ENCODE measurements at places on chromosomes 1 and 21.

- no peak for DNase-seq
Observed at GRCh38 chr1:153525088-153525728, 10.6 kb downstream of the S100A6 start.

GRCh38 chr1:230937371-230937770 lies 41.3 kb downstream of the TTC13 start:
- no peak for DNase-seq

- peak; percentile 17 for DNase-seq
Observed at GRCh38 chr21:43703035-43703880, 15.7 kb upstream of the PDXK start.

DNA sequence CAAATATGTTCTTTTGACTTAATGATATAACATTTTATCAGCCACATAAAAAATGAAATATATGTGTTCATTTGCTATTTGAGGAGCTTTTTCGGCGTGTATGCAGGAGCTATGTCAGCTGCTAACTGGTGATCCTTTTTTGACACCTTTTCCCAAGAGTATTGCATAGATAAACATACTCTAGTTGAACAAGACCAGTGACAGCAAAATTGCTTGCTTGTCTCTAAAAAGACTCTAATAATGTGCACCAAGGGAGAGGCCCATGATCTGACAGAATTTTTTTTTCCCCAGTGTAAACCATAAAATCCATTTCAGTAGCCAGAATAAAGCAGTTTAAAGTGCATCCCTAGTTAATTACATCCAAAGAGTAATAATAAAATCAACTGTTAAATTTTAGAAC lies 103.6 kb upstream of the BARHL2 start:
- no peak for DNase-seq

- DNase-seq: no peak
Observed at GRCh38 chr1:41689558-41689981, 205.1 kb upstream of the EDN2 start.

DNA sequence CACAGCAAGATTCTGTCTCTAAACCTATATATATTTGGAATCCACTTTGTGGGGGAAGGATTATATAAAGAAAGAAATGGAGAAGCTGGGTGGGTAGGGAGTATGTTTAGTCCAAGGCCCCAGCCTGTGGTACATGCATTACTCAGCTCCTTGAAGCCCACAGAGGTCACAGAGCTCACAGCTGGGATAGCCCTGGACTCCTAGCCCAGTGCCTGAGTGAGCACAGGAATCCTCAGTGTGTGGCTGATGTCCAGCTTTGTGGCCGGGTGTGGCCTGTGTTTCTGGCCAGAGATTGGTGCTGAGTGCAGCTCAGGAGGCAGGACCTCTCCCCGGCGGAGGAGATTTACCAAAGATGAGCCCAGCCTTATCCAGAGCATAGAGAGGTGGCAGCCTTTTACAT lies 7.6 kb downstream of the CAPN9 start:
- peak; percentile 13 for DNase-seq

- peak; percentile 70 for DNase-seq
Observed at GRCh38 chr1:211259638-211260126, 516 bp downstream of the RCOR3 start.

DNA sequence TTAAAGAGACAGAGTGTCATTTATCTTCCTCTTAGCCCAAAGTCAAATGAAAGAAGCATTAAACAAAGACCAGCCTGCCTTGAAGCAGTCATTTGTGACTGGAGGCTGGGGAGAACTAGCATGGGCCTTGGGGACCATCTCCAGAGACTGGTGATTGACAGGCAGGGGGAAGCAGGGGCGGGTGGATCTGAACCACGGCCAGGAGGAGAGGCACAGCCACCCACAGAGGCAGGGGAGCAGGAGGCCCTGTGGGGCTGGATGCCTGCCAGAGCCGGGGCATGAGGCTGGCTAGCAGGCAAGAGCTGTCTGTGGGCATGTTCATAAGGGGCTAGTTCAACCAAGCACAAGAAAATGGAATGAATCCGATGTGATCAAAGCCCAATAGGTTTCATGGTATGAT lies 73.9 kb downstream of the PLXNA2 start:
- DNase-seq: no peak

- DNase-seq: peak; percentile 82
Observed at GRCh38 chr1:94061513-94062443, 59.2 kb downstream of the ABCA4 start.

GRCh38 chr1:17890815-17891191 lies 135.7 kb downstream of the ACTL8 start:
- no peak for DNase-seq

GRCh38 chr1:118021668-118022067 lies 92.1 kb downstream of the WDR3 start:
- peak; percentile 8 for DNase-seq

GRCh38 chr21:43193651-43194302 lies 25.0 kb downstream of the CRYAA start:
- peak; percentile 92 for DNase-seq

DNA sequence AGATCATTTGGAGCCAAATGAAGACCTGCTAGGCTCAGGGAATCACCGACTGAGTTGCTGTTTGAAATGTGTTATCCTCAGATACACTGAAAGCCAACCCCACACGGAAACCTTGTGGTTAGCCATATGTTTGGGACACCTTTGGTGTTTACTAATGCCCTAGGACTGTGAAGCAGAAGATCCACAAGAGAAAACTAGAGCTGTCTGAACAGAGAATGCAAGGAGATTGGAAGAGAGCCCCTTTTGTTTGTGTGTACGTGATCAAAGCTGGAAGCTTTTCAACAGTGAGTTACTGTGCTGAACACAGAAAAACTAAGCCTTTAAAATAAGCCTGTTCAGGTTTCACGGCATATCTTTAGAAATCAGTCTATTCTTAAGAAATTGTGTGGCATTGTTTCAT lies 908.2 kb upstream of the ADGRL2 start:
- no peak for DNase-seq

GRCh38 chr1:167342846-167343245 lies 122.2 kb downstream of the POU2F1 start:
- DNase-seq: peak; percentile 8

DNA sequence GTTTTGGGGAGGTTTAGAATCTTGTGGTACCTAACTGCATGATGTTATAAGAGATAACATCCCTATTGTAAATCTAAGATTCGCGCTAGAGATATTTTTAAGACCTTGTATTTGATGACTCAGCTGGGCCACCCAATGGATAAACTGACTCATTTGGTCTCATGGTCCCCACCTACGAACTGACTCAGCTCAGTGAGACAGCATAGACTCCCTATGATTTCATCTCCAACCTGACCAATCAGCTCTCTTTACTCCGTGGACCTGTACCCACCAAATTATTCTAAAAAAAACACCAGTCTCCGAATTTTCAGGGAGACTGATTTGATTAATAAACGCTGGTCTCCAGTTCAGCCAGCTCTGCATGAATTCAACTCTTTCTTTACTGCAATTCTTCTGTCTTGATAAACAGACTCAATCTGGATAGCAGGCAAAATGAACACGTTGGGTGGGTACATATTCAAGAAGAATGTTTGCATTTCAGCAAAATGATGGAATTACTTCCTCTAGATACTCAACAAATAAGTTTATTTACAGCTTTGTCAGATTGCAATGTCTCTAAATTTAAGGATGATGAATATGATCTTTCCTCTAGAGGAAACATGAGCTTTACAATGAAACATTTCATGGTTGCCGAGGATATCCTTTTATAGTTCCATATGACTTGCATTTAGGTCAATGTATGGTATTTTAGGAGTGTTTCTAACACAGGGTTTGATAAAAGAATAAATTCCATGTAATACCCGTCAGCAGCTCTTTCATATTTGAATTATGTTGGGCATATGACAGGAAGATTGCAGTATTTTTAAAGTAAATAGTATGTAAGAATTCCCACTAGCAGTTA lies 516.6 kb upstream of the RGS18 start:
- peak; percentile 66 for DNase-seq

GRCh38 chr1:85628791-85629531 lies 48.4 kb downstream of the CCN1 start:
- DNase-seq: peak; percentile 79

- DNase-seq: no peak
Observed at GRCh38 chr21:44865561-44866280, 7.8 kb downstream of the PTTG1IP start.

DNA sequence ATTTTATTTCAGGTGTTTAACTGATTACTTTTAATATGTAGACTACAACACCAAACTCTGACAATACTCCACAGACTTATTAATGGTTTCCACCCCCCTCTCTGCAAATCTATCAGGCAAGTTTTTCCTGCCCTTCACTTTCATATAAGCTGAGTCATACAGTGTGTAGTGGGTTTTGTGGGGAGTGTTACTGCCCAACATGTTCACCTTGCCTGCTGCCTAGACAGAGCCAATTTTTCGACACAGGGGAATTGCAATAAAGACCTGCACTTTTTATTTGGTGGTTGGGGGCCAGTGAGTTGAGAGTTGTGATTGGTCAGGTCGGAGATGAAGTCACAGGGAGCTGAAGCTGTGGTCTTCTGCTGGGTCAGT lies 119.7 kb downstream of the PPIAL4G start:
- no peak for DNase-seq

GRCh38 chr1:32536764-32537163 lies 2.5 kb upstream of the ZBTB8A start:
- DNase-seq: no peak

DNA sequence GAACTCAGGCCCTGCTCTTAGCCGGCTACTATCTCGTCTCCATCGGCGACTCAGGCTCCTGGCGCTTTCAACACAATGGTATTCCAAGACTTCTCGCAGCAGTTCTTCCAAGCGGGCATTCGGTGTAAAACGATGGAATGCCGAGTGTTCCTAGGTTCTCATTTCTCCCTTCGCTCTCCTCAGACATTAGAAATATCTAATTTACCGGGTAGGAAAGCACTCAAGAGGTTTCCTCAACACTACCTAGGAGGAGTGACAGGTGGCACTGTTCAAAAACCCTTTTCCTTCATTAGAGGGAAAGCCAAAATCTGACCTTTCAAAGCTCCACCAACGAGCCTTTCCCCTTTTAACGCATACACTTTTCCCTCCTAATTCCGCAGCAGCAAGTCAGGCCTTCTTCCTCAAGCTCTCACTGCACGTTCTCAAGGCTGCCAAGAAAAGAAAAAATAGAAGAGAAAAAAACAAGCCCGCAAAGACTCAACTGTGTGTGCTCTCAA lies 601 bp downstream of the UBE2G2 start:
- peak; percentile 51 for DNase-seq

GRCh38 chr1:98005326-98006010 lies 84.6 kb upstream of the DPYD start:
- peak; percentile 87 for DNase-seq

- no peak for DNase-seq
Observed at GRCh38 chr1:88401313-88401712, 282.8 kb upstream of the PKN2 start.
